ENCODE measurements at places on chromosomes 6 and 20. TPM values are rescaled to one million over a fixed set of nuclear protein-coding genes. Genes with fewer than 3 reads are reported as not detected.

Gene ADGRF1
- not detected for total RNA-seq

Gene CDSN
- total RNA-seq = not detected

Gene SNX5
- 248 TPM for total RNA-seq

Gene PLA2G7
- total RNA-seq = not detected

DNA sequence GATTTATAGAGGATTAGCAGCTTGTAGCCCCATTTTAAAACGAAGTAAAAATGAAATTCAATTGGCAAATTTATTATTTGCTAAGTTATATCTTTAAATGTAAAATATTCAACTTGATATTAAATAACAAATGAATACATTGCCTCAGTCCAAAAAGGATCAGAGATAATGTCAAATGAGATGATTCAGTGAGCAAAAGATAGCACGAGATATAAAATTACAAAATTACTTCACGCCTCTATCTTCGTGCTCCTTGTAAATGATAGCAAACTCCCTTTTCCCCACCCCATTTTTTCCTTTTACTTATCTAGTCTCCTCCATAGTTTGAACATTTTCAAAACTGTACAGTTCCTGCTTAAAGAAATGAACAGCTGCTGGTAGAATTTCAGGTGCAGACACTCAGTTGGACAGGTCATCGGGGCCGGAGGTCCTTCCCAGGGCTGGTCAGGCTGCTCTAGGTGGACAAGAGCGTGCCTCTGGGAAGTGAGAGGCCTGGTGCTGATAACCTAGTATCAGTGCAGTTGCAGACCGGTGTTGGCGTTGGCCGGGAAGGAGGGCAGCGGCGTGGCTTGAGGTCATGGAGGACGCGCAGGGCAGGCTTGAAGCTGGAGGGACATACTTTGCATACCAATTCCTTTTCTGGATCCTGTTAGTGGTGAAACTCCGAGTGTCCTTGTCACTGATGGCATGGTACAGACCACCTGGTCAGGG, 83.9 kb downstream of the CDC5L start:
- DNase-seq = no peak

DNA sequence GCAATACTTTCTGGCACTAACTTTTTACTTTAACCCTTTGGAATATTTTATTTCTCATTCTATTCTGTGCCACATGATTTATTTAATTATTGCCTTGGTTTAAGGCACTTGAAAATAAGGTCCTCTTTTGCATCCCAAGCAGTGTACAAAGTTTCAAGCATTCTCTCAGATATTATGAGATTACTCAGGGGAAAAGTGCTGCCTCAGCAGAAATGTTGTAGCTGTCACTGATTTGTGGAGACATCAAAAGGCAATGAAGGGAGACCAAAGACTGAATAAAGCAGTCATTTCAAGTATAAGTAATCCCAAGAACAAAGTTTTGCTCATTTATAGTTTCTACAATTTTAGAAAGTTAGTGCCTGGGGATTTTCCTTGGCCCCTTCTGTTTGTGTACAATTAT, 253.0 kb downstream of the RNF144B start:
- no peak for DNase-seq
